WTC11 (cell line): ENCODE measurements at places on chromosomes 1 and 21. TPM values are rescaled to one million over a fixed set of nuclear protein-coding genes. Genes with fewer than 3 reads are reported as not detected.

- no peak for DNase-seq
These were observed 30.4 kb downstream of the TTC13 start for GRCh38 chr1:230948301-230948700.

BSND gene
- 0.30 to 0.42 TPM (median 0.37 TPM) in 3 replicates for total RNA-seq

ALPL gene
- total RNA-seq = 140 to 148 TPM (median 148 TPM) in 3 replicates

CFHR1 gene
- total RNA-seq = 0.14 to 0.20 TPM (median 0.16 TPM) in 3 replicates

- DNase-seq = no peak
These were observed 493 bp upstream of the ELOA start for GRCh38 chr1:23742670-23743286.
